HT1080 (cell line): ENCODE measurements at places on chromosomes 7 and 10. TPM values are rescaled to one million over a fixed set of nuclear protein-coding genes. Genes with fewer than 3 reads are reported as not detected.
A peak's percentile ranks its signal among the peaks of the same experiment; 100 is the strongest.

AGK gene
- total RNA-seq, result 57.9 and 58.3 TPM in 2 replicates

SCIN gene
- 0.03 TPM in 1 of 2 replicates, not detected in the other for total RNA-seq

SLC13A4 gene
- not detected in 2 replicates for total RNA-seq

NME8 gene
- total RNA-seq, result not detected in 2 replicates

TMEM270 gene
- 0.23 TPM in 1 of 2 replicates, not detected in the other for total RNA-seq

SPDYE5 gene
- total RNA-seq, result not detected in 2 replicates

HKDC1 gene
- 0.30 and 1.7 TPM in 2 replicates for total RNA-seq

- peak; percentile 64 for DNase-seq
Observed at GRCh38 chr10:125955766-125956165, 59.4 kb downstream of the FANK1 start.

DNA sequence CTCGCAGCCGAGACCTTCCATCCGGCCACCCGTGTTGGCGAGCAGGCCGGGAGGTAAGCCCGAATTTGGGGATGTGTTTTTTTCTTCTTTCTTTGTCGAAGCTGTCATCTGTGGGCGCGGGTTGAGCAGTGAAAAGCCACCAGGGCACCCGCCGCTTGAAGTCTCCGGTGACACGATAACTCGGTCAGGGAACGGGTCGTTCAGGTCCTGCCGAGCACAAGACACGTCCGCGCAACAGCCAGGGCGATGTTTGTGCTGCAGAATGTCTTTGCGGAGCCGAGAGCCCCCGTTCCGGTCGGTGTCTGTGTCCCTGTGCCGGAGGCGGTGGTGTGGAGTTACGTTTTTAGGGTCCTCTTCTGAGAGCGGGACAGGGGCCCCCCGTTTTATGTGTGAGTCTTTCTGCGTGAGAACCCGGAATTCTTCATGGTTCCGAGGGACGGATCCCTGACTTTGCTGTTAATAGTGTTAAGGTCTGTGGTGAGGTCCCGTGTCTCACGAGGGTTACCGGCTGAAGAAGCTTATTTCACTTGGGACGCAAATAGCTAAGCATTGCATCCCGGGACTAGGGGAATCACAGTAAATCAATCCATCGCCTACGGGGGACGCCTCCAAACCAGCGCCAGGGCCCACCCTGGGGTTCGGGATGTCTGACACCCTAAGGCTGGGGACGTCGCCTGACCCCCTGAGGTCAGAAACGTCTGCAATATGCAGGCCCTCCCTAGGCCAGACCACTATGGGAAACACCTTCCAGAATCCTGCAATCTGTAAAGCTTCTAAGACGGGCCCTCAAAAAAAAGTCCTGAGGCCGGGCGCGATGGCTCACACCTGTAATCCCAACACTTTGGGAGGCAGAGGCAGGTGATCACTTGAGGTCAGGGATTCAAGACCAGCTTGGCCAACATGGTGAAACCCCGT is 99.5 kb downstream of the ELFN1 start:
- DNase-seq, result no peak

- DNase-seq, result no peak
Observed at GRCh38 chr10:1074052-1074747, 18.0 kb downstream of the WDR37 start.

DNA sequence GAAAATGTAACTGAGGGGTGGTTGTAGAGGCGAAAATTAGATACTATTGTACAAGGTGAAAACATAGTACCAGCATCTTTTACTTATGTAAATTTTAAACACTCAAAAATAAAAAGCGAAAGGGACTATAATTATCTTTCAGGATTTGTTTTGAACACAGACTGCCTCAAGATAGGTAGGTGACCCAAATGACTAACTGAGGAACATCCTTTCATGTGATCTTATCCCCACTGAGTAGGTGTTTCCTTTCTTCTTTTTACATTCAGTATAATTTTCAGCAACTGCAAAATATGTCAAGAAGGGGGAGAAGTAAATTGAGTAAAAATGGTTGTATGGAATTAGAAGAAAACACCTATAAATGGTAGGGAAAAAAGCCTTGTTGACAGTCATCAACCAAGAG is 236.7 kb downstream of the PHF14 start:
- no peak for DNase-seq

DNA sequence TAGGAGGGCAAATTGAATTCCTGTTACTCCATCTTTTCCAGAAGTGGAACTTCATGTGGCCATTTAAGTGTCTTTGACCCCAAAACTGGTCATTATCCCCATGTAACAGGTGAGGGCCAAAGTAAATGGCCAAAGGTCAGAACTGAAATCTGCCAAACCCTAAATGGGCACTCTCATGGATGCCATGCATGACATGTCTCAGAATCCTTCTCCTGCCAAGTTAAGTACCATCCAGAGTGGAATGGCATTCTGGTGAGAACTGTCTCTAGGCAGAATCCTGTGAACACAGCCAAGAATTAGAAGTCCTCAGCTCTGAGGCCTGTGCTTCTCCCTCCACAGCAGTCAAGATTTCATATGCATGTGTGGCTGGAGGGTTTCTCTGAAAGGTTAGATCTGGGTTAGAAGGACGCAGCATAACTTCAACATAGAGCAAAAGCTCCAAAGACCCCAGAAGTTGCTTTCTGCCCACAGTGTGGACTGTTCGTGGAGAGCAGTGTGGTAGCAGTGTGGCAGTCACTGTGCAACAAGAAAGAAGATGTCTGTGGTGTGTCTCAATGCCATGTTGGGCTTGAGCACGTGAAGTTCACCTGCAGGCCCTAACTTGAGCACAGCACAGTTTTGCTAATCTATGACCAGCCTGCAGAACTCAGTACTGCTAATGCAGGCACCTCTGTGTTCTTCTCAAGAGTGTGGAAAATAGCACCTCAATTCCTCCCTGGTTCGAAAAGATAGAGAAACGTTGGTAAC is 121.3 kb downstream of the ADCY1 start:
- no peak for DNase-seq

DNA sequence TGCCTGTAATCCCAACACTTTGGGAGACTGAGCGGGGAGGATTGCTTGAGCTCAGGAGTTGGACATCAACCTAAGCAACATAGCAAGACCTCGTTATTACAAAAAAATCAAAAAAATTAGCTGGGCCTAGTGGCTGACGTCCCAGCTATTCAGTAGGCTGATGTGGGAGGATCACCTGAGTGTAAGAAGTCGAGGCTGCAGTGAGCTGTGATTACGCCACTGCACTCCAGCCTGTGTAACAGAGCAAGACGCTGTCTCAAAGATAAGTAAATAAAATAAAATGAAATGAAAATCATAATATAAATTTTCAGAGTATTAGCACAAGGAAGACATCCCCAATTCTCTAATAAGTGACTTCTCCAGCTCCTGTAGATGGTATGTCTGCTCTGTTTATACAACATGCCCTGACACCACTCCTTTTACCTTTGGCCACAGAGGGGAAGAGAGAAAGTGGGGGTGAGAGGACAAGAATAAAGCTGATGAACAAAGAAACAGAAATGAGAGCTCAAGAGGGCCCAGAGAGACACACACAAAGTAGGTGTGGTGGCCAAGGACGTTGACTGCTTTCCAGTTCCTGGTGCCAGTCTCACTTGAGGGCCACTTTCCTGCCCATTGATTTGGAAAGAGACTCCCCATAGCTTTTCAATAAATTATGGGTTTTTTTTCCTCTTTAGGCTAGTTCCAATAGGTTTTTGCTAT is 62.9 kb downstream of the PTTG1IP2 start:
- DNase-seq, result no peak

DNA sequence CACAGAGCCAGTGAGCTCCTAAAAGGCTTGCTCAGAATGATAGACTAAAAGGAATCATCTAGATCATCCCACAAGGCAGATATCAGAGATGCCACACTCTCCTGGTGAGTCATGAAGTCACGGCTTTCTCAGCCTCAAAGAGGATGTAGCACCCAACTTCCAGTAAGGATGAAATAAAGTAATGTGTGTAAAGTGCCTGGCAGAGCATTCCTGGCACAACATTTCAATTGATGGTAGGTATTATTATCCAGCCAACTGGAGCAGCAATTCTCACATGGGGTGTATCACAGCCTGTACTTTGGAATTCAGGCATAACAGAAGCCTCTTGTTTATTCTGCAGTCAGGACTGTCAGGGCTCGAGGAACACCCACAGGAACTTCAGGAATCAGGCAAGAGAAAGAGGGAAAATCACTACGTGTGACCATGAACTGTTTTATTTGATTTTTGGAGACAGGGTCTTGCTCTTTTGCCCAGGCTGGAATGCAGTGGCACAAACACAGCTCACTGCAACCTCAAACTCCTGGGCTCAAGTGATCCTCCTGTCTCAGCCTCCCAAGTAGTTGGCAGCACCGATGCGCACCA is 5.3 kb upstream of the NAT16 start:
- DNase-seq, result peak; percentile 64

- no peak for DNase-seq
Observed at GRCh38 chr7:135743907-135744731, 4.5 kb downstream of the FAM180A start.

- DNase-seq, result no peak
Observed at GRCh38 chr10:33631991-33632390, 297.5 kb upstream of the NRP1 start.

DNA sequence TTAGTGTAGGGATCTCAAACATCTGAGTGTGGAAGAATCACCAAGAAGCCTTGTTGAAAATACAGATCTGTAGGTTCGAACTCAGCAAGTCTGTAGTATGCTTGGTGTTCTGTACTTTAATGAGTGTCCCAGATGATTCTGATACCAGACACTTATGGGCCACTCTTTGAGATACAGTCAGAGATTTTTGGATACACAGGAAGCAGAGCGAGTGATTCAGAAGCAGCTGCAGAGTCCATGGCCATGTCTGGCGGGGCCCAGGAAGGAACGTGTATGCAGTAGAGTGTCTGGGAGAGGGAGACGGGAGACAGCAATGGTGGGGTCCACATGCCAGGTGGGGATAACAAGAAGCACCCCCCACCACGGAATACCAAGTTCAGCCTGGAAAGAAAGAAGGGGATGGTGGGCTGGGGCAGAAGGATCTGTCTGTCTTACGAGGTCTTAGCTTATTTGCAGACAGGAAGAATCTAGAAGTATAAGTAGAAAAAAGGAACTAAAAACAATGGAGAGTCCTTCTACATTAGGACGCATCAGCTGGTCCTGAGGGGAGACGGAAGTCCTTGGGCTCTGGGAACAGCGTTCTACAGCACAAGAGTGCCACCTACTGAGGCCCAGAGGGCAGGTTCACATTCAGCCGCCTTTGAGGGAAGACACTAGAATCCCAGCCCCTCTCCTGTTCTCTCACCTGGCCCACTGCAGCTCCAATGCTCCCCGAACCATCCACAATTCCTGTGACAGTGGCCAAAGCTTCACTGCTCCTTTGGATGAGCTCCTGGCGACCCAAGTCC is 55.4 kb downstream of the SLC37A3 start:
- DNase-seq, result no peak

- DNase-seq, result no peak
Observed at GRCh38 chr7:37728747-37729146, 45.2 kb downstream of the GPR141 start.

GRCh38 chr10:10726101-10726500 is 291.6 kb upstream of the CELF2 start:
- DNase-seq, result no peak

DNA sequence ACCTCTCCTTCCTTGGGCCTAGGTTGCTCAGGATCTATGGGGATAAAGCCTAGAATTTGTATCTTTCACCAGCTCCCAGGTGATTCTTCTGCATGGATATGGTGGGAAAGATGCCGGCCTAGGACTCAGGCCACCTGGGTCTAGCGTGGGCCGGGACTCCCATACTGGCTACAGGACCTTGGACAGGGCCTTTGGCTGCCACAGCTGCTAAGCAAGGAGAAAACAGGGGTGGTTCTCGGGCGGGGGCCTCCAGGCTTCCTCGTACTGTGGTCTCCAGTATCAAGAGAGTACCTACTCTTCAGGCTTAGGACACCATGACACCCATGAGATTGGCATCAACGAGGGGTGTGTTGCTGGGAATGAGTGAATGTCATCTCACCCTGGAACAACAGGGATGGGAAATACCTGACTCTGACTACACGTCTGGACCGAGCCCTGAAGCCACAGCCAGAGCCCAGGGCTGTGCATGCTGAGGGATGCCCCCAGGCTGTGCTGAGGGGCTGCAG is 120.3 kb upstream of the ADAM12 start:
- no peak for DNase-seq

GRCh38 chr7:150329331-150330120 is 6.2 kb upstream of the ACTR3C start:
- no peak for DNase-seq

DNA sequence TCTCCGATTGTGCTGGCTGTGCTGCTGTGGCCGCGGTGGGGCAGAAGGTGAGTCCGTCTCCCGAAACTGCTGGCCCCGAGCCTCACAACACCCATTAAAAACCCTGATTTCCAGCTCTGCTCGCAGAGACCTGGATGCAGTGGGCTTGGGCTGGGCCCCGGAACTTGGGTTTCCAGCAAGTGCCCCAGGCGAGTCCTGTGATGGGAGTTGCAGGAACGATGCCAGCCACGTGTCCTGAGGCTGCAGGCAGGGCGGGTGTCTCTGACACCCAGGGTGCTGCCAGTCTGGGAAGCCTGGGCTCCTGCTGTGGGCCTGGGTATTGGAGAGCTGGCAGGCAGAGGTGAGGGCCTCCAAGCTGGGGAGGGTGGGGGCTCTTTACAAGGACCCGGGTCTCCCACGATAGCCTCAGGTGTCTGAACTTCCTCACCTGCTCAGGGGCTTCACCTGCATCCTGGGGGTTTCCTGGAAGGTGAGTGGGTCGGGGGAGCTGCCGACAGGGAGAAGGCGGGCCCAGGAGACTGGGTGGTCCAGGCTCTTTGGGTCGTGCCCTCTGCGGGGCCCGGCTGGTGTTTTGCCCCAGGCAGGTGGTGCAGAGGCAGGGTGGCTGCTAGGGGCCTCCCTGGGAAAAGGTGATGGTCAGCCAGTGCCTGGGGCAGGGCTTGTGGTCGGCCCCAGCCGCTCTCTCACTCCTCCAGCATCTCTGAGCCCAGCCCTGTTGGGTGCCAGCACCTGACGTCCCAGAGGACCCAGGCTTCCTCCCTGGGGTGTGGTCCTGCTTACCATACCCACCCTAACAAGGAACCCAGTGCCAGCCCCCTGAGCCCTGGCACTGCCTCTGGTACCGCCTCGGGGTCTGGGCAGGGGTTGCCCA is 180.3 kb downstream of the DNAJB6 start:
- DNase-seq, result no peak

DNA sequence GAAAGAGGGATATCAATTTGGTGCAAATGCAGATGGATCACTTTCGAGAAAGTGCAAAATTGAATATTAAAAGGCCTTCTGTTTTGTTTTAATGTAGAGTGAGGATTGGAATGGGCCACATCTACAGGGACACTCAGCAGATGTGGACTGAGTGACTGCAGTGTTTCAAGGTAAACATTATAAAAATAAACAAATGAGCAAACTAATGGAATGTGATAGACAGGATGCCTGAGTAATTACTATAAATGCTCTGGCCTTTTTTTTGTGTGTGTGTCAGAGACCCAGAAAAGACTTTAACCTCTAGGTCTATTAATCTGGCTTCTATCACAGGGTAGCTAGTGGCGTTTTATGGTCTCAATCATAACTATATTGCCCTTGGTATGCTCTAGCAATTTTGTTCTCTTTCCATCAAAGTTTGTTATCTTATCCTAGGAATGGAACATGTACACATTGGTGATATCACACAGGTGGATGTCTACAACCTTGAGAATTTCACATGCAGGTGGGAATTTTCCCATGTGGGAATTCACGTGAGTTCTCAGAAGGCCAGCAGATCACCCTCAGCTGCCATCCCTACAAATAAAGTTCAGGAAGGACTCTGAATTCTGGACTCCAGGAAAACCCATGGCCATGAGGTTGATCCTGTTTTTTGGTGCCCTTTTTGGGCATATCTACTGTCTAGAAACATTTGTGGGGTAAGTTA is at the start of gene CPA2:
Gene CPA2 (plus strand): TSS at position 606 of the 703 bp plus-strand sequence. CDS start 19 bp downstream, at position 625.
- DNase-seq, result no peak

GRCh38 chr7:71145906-71146901 is 14.3 kb downstream of the GALNT17 start:
- DNase-seq, result no peak
